ENCODE measurements at places on chromosomes 13 and 19.

- no peak for DNase-seq
Observed at GRCh38 chr13:100887729-100888151, 213.1 kb upstream of the TMTC4 start.

- DNase-seq = no peak
Observed at GRCh38 chr13:102945324-102945815, 99.5 kb downstream of the ERCC5 start.

DNA sequence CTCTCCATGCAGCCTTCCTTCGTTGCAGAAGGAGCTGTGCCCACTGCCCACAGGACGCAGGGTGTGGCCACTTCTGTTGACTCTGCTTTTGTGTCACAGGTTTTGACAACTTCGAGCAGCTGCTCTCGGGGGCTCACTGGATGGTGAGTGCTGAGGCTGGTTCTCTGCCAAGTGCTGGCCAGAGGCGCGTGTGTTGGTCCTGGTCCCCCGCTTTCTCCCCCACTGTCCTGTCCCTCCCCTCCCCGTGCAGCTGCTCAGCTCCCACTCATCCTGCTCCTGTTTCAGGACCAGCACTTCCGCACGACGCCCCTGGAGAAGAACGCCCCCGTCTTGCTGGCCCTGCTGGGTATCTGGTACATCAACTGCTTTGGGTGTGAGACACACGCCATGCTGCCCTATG is 10.6 kb upstream of the PDCD2L start:
- DNase-seq = no peak

DNA sequence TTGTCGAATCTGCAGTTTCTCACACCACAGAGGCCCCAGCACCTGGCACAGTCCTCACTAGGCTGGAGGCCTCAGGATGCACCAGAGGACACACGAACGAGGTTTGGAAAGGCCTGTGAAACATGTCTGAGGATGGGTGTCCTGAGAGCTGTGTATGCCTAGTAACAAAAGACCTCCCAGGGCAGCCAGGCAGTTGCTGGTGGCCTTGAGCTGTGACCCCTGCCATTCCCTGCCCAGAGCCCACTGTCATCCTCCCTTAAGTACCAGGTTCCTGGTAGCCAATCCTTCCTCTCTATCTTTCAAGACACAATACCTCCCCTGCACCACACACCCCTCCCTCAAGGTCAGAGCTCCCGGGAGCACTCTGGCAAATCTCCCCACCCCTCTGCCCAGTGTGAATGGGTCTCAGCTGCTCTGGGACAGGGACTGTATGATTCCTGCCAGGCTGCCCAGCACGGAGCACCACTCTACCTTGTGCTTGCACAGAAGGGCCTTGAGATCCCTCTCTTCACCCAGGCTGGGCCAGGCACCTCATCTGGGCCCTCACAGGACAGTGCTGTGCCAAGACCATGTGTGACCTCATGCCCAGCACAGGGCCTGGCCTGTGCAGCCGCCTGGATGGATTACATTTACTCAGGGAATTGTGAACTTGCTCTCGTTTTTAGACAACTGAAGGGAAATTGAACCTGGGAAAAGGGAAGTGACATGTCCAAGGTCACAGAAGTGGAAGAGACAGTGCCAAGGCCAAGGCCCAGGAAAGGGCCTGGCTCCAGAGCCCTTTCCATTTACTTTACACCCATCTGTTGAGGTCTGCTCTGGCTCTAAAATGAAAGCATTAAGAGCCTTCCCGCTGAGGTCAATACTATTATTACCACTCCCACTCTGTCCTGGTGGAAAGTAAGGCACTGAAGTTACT is 2.2 kb downstream of the ZNF787 start:
- no peak for DNase-seq

GRCh38 chr13:35711909-35712308 is 235.4 kb upstream of the MAB21L1 start:
- no peak for DNase-seq

DNA sequence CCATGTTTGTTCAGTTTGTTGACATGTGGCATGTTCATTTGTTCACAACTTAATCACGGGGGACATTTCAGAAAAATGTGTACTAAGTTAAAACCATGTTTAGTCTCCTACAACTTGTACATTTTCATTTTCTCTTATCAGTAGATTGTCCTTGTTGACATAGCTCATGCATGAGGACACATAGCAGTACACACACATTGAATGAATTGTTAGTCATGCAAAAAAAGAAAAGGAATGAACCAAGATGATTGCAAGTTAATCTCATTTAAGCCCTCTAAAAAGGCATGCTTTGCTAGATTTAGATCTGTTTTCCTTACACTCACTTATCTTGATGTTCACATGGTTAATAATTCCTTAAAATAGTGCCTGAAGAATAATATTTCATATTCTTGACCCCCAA is 38.2 kb upstream of the AKAP11 start:
- no peak for DNase-seq

DNA sequence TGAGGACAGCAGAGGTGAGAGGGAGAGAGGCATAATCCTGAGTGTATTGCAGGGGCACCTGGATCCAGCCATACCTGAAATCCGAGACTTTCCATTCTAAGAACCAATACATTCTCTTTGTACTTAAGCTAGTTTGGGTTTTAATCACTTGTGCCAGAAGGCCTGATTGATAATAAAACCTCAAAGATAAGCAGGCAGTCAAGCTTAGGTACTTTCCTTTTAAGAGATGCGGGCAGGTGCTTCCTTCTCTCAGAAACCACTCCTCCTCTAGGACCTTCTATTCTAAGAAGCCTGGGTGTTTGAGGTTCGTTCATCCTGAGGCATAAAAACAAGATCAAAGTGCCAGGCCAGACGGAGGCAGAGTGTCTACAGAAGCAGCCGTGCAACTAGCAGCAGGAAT is 22.2 kb downstream of the FAM187B start:
- DNase-seq = no peak

DNA sequence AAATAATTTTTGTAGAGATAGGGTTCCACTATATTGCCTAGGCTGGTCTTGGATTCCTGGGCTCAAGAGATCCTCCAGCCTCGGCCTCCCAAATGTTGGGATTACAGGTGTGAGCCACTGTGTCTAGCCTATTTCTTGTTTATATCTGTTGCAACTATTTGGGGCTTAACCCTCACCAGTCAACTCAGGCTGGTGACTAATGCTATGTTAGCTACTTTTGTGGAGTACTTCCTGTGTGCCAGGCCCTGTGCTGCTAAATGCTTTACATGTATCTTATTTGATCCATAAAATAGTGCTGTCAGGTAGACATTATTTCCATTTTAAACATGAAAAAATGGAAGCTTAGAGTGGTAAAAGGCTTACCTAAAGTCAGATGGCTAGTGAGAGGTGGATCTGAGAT is 13.8 kb downstream of the CEACAM1 start:
- DNase-seq = no peak

GRCh38 chr19:51697169-51697776 is 4.1 kb downstream of the SPACA6 start:
- DNase-seq = peak; percentile 61

DNA sequence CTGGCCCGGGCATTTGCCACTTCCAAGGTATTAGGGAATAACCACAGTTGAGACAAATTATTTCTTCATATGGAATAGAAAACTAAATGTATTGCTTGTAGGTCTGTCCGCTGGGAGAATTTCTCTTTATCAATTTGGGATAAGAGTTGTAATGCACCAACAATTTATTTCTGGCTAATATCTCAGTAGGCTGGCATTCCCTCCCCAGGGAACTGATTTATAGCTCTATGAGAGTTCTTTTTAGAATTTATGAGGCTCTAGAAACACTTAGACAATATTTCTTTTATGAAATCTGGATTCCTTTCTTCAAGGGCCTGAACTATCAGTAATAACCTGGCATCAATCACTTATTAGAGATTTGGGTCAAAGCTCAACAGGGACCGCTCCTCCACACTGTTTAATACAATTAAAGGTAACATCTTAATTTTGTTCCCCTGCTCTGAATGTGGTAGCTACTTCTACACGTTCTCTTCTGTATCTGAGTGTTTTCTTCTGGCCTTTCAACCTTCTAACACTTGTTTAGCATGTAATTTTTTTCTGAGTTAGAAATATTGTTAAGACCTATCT is 857.4 kb upstream of the PRR20A start:
- no peak for DNase-seq

DNA sequence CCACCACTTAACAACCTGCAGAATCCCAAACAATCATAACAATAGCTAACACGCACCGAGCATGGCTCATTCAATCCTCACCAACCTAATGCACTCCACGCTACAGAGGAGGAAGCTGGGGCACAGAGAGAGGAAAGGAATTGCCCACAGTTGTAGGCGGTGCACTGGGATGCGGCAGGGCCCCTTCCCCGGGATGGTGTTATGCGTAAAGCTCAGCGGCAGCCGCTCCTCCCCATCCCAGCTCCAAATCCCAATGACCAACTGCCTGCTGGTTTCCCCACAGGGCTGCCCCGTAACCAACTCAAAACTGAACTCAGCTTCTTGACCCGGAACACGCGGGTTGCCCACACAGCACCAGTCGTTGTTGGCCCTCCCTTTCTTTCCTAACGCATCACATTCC is 42.2 kb downstream of the SERP2 start:
- no peak for DNase-seq

DNA sequence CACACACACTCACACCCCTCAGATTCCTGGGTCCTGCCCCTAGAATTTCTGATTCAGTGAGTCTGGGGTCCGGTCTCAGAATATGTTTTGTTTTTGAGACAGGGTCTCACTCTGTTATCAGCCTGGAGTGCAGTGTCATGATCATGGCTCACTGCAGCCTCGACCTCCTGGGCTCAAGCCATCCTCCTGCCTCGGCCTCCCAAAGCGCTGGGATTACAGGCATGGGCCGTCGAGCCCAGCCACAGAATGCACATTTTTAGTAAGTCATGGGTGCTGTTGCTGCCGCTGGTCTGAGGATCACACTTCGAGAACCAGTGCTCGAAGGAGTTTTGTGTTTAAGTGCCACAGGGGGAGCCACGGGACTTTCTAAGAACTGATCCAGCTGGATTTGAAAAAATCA is 22.1 kb upstream of the TNFSF14 start:
- DNase-seq = no peak

GRCh38 chr19:18259893-18260292 is 14.4 kb downstream of the IQCN start:
- no peak for DNase-seq

Data from ascending aorta (tissue), 2 donors.